ENCODE measurements at places on chromosomes 1 and 21.

DNA sequence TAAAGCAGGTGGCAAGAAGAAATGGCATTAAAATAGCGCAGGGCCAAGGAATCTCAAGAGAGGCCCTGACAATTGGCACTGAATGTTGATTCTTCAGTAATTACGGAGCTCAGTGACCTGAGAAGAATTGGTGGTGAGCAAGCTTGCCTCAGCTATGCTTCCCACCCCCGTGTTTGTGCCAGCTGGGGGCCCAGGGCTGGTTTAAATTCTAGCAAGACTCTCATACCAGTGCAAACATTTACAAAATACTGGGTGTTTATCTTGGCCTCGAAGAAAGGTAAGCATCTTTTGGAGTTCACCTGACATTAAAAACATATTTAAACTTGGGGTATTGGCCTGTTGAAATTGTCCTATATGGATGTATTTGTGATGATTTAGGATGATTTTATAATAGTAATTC lies 296.7 kb upstream of the USP25 start:
- no peak for DNase-seq

GRCh38 chr1:62876535-62876934 lies 92.6 kb downstream of the ATG4C start:
- peak; percentile 9 for DNase-seq

DNA sequence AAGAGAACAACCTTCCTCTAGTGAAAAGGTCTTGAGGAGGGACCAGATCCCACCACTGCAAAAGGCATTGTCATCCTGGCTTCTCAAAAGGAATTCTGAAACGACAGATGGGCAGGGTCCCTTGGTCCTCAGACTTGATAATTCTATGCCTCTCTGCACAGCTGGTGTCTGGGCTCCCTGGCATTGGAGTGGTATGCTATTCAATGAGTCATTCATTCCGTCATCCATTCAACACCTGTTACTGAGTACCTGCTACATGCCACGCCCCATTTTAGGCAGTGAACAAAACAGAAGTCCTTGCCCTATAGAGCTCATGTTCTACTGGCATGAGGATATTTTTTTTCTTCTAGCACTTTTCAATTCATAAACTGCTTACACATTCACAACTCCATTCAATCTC lies 45.8 kb upstream of the HMGB4 start:
- no peak for DNase-seq

DNA sequence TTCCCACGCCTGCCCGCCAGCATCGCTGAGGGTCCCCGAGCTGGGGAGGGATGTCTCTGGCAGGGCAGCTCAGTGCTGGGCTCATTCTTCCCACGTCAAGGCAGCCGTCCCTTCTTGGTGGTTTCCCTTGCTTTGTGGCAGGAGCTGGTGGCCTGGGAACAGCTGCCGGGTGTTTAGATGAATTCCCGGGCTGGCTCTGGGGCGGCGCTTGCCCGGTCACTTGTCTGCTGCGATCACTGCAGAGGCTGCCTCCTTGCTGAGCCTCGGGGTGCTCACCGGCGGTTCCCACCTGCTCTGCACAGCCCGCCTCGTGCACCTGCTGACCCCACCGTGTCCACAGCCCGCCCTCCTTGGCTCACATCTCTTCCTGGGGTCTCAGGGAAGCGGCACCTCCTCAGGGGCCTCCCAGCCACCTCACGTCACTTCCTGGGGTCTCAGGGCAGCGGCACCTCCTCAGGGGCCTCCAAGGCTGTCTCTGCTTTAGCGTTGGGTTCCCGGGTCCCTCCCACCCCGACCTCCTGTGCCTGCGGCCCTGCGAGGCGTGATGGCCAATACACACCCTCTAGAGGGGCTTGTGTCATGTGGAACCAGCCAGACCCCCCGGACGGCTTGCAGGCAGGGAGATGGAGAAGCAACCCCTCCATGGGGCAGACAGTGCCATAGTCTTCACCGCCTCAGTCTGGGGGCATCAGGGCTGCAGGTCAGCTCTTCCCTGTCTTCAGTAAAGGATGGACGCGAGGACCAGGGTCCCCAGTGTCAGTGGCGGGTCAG lies 13.5 kb downstream of the COL18A1 start:
- no peak for DNase-seq

DNA sequence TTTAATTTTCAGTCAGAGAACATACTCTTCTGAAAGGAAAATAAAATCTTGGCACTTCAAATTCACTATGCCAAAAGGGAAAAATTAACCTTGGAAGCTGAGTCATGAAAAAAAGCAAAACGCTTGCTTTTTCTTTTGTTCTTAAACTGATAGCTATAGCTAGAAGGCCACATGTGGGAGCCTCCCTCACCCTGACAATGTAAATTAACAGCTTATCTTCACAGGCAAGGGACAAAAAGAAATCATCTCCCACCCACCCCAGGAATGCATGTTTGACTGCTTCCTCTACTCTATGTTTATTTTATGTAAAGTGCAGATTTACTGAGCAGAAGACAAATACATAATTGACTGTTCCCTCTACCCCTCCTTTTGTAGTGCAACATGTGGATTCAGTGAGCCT lies 38.0 kb downstream of the EBNA1BP2 start:
- DNase-seq: no peak
